Progenitor cell of endocrine pancreas (in vitro differentiated cells): ENCODE measurements at places on chromosomes 7 and 10. TPM values are rescaled to one million over a fixed set of nuclear protein-coding genes. Genes with fewer than 3 reads are reported as not detected.

DNA sequence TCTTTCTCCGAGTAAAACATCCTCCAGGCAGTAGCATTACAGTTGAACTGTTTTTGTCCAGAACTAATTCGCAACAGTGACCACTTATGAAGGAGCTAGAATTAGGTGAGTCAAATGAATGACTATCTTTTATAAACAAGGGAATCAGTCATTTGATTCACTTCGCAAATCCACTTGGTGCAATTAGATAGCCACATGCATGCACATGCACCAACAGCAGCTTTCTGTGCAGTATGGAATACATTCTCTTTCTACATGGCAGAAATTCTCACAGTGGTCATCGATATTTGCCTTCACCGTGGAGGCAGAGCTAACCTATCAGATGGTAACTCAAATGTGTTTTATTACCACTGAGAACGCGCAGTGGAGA is 118.8 kb downstream of the CDK6 start:
- DNase-seq: no peak

- no peak for DNase-seq
These were observed 660 bp downstream of the CALHM1 start for GRCh38 chr10:103457896-103458583.

DNA sequence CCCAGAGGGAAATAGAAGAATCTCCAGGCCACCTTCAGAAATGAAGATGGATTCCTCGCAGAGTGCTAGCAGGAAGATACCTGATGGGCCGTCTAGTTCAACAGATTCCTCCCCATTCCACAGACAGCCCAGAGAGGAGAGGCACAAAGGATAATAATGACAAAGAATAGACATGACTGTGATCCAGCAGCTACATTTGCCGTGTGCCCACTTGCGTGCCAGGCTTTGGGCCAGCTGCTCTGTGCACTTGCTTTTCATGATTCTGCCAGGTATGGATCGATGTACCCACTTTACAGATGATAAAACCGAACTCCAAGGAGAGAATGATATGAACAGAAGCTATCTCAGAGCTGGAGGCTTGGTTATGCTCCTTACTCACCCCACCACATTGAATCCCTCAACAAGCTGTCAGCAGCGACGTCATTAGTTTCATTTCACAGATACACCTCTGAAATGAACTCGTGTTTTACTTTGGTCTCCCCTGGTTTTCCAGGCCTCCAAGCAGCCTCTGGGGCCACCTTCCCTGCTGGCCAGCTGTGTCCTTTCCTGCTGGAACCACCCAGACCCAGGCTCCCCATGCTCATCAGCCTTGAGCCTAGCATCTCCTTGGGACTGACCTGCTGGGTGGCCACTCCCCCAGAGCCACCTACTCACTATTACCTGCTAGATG is 11.9 kb upstream of the WDFY4 start:
- no peak for DNase-seq

GRCh38 chr10:102919246-102919959 is 1.3 kb downstream of the CNNM2 start:
- DNase-seq: peak; percentile 23

- no peak for DNase-seq
These were observed 45.5 kb downstream of the TNPO3 start for GRCh38 chr7:129009437-129009836.

- DNase-seq: no peak
These were observed 9.1 kb upstream of the DENND2A start for GRCh38 chr7:140649556-140650205.

- DNase-seq: no peak
These were observed 81.9 kb downstream of the PTPRN2 start for GRCh38 chr7:158505683-158506082.

GRCh38 chr7:18499407-18500177 is 4.0 kb downstream of the HDAC9 start:
- no peak for DNase-seq

- no peak for DNase-seq
These were observed 8.1 kb downstream of the PGAM2 start for GRCh38 chr7:44057181-44057848.

DNA sequence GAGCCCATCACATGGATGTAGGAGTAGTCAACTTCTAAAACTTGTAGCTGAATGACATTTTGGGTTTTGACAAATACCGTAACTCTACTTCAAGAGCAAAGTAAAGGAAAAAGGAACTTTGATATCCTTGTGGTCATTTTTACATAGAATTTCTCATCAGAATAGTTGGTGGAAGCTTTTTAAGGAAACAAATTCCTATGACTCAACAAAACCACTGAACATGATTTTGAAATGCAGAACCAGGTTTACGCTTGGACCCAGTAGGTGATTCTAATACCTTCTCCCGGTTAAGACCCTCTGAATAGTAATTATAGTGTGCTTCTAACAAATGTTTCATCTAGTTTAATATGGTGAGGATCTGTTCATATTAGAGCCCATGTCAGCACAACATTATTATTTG is 307.8 kb downstream of the GPR37 start:
- no peak for DNase-seq

Gene EGR2
- 0.71 and 1.1 TPM in 2 replicates for total RNA-seq

Gene CYP17A1
- not detected in 2 replicates for total RNA-seq

Gene HYAL4
- not detected in 2 replicates for total RNA-seq
